ENCODE measurements at places on chromosomes 7 and 10.

- DNase-seq, result no peak
These were observed 115.2 kb upstream of the ADAM12 start for GRCh38 chr10:126503392-126504062.

DNA sequence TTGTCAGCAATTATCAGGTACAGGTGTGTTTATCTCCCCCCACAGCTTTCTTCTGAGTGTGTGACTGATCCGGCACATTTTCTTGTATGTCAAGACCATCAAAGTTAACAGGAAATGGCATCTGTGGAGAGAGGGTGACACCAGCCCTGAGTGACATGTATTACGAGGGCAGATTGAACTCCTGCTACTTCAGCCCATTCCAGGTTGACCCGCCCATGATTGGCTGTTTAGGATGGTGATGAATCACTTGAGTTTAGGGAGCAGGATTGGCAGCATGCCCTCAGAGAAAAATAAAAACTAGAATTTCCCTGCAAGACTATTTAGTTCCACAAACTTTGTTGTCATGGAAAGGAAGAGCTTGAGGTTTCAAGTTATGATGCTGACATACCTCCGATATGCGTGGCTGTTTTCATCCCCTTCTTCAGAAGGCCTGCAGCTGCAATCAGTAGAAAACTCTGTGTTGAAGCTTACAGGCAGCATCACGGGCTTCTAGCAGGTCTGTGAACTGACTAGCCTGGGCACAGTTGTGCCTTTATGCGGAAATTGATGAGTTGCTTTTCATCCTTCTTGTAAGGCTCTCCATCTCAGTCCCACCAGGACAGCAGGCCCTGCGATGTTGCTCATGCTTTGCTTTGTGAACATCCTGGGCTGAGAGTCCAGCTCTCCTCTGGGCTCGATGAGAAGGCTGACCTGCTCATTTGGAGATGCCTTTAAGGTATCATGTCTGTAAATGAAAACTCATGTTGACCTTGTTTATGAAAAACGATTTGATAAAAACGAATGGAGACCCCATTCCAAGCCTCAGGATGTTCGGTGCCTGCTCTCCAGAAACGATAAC, 8.0 kb upstream of the CELF2 start:
- DNase-seq, result no peak

GRCh38 chr7:23345601-23346000, 46.5 kb downstream of the MALSU1 start:
- no peak for DNase-seq

DNA sequence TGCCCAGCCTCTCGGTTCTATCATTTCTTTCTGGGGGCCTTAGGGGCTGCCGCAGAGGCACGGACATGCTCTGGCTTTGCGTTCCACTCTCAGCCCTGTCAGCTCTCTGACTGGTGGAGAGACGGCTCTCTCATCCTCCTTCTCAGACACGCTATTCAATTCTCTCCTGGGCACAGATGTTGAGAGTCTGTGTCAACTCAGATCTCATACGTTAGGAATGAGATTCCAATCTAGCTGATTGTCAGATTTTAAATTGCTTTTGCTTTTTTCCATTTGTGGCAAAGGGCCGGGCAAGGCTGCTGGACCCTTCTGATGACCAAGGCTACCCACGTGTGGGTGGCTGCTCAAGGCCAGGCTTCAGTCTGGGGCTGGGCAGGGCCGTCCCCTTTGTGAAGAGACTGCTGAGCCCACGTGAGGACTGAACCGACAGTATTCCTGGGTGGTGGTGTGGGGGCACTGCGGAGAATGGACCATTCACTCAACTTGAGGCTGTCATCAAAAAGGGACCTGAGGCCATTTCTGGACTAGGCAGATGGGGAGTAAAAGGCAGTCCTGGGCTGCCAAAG, 71.5 kb downstream of the CLEC2L start:
- DNase-seq, result no peak

GRCh38 chr7:35780070-35780469, 20.8 kb upstream of the SEPTIN7 start:
- DNase-seq, result no peak

- DNase-seq, result no peak
These were observed 44.0 kb downstream of the ADRB1 start for GRCh38 chr10:114087655-114088054.

GRCh38 chr10:8194050-8194449, 139.6 kb downstream of the GATA3 start:
- no peak for DNase-seq

DNA sequence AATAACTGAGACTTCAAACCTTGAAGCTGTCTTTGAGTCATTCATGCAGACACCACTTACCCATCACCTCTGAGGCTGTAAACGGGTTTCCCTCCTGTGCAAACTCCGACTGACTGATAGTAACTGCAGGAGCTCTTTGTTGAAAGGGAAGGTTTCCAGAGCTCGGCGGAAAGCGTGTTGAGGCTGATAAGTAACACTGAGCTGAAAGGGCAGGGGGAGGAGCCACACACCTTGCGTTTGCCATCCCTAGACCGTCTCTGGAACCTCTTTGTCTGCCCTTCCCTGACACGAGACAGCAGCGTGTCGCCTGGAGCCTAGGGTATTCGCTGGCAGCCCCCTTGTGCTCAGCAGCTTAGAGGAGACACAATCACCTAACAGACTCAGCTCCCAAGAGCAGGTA, 134.0 kb downstream of the PAXIP1 start:
- DNase-seq, result no peak

- no peak for DNase-seq
These were observed at the start of gene MOGAT3 for GRCh38 chr7:101200862-101201599. Gene MOGAT3 (minus strand): TSS chr7:101201036. CDS start chr7:101200854, 182 bp downstream.

DNA sequence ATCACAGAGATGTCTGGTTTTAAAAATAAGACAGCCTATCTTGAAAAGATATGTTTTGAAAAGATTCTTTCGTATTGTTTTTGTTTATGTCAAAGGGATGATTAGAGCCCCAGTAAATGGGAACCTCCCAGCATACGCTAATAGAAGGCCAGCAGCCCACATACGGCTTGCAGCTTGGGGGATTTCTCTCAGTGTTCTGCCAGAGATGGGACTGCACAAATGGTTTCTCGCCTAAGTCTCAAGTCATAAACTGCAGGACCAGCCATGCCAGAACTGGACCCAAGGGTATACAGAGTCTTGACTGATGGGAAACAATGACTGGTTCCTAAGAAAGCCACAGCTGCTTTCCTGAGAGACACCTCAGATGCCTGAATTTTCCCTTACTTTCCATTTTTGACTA, 306.9 kb upstream of the DGKB start:
- no peak for DNase-seq

DNA sequence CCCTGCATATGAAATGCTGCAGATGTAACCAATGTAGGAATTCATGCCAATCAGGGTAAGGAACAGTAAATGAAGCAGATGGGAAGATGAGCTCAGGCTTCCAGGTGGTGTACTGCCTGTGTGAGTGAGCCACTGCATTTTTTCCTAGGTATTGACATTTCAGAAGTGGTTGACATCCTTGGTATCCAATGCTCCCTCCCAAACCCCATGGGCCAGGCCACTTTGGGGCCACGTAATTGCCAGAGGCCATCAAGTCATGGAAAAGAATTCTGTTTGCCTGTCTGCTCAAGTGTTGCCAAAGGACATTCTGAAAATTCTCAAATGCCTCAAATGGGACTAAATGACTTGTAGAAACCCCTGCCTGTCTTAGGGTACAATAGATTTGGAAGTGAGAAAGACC, 384.6 kb downstream of the GATA3 start:
- DNase-seq, result no peak

GRCh38 chr10:117746541-117747448, 204.2 kb downstream of the EMX2 start:
- no peak for DNase-seq

DNA sequence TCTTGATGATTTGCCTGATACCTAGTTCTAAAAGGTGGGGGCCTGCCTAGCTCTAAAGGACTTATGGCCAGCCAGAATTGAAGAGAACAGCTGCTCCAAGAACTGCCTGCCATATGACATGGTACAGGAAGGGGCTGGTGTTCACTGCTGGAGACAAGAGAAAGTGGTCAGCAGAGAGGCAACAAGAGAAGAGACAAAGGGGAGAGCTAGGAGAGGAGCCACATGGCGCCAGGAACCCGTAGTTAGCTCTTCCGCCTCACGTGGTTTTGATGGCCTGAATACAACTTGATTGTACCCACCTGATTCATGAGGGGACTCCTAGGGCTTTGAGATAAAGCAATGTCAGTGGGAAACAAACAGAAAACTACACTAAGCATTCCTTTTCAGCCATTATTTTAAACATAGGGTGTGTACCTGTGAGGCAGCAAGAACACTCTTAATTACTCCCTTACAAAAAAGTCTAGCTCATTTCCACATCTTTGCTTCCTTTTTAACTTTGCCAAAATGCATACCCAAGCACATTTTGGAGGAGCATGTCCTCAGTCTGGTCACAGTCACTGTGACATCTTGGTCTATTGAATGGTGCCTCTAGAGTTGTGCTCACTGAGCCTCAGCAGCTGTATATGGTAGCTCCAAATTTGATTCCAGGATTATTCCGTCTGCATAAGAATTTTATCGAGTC, 71.6 kb downstream of the CCDC71L start:
- DNase-seq, result no peak

DNA sequence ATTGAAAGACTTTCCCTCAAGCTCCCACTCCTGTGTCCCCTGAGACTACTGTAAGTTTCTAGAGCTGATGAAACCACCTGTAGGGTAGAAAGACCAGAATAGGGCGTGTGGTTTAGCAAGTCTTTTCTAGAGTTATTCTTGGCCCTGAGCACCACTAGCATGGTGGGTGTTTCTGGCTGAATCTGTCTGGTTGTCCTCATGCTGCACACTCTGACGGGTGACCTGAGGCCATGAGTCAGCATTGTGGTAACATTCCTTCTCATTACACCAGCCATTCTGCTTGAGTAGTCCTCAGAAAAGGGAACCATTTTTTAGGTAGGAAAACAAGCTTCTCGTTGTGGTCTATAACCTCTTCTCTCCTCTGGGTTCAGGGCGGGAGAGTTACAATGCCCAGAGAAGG, 250.3 kb downstream of the SNX13 start:
- DNase-seq, result peak; percentile 88

GRCh38 chr10:13857451-13857850, 270.7 kb downstream of the PRPF18 start:
- no peak for DNase-seq

- no peak for DNase-seq
These were observed 170.6 kb downstream of the EBF3 start for GRCh38 chr10:129793479-129793878.

GRCh38 chr7:108294595-108294994, 161.6 kb downstream of the NRCAM start:
- no peak for DNase-seq

GRCh38 chr7:51060536-51060935, 256.1 kb downstream of the COBL start:
- no peak for DNase-seq

- DNase-seq, result no peak
These were observed 8.5 kb upstream of the NRCAM start for GRCh38 chr7:108464743-108465142.

DNA sequence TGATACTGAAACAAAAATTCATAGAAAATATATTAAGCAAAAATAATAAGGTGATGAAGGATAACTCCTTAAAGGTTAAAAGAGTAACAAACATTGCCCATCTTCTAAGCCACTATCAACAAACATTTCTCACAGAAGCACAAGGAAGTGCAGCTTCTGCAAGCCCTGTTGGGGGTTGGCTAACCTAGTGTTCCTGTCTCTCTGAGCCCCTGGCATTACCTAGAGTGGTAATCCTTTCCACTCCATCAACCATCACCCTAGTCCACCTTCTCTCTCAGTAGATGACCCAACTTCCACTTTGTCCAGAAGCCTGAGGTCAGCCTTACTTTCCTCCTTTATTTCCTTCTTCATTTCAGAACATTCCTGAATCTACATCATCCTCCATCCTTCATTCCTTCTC, 59.7 kb downstream of the HIPK2 start:
- DNase-seq, result no peak

DNA sequence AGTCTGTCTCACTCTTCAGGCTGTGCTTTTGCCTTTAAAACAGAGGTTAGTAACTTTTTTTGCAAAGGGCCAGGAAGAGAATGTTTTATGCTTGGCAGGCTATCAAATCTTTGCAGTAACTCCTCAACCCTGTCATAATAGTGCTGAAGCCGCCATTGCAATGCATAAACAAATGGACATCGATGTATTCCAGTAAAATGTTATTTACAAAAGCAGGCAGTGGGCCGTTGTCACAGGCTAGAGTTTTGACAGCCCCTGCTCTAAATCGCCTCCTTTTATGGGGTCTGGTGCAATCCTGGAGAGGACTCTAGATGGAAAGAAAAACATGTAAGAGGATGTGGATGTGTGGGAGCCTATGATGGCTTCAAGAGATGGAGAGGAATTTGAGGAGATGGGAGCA, 568.3 kb downstream of the TYW1 start:
- no peak for DNase-seq

DNA sequence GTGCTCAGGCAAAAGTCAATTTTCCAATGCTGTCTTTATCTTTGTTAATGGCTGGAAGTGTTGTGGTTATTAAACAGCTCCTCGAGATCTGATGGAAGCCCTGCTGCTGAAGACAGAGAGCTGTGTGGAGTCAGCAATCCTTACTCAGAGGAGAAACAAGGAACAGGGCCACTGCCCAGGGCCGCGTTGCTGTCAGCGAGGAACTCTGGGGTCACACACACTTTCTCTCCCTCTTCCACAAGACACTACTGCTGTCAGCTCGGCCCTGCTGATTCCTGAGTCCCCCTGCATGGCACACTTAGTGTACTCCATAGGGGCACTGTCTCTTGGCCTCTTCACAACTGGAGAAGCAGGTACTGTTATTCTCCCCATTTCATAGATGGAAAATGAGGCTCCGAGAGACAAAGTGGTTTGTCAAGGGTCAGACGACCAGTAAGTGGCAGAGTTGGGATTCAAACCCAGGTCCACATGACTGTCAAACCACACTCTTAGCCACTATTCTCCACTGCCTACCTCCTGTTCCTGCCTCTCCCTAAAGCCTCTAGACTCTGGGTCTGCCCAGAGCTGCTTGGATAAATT, 29.3 kb upstream of the PDCD4 start:
- no peak for DNase-seq

DNA sequence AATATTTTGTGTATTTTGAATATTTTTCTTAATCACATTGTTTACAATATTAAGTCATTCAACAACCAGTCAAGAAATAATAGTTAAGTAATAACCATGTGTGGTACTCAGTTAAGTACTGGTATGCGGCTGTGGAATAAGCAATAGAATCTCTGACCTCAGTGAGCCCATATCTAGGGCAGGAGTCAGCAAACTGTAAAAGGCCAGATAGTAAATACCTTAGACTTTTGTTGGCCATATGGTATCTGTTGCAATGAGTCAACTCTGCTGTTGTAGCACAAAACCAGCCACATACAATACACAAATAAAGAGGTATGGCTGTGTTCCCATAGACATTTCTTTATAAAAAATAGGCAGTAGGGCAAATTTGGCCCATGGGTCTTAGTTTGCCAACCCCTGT, 311.6 kb upstream of the SEMA3A start:
- DNase-seq, result peak; percentile 27

DNA sequence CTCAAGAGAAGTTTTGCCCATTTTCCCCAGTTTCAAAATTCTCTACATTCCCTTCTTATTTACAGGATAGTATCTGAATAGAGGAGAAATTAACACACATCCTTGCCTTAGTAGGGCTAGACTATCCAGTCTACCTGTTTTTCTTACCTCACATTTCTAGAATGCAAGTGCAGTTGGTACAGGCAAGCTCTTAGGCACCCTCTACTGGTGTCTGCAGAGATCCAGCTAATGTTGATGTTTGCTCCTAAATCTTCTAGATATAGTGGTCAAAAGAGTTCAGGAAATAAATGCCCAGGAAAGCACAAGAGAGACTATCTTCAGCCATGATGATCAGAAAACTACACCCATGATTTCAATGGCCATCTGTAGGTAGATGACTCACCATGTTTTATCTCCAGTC, 205.3 kb downstream of the HTR7 start:
- DNase-seq, result peak; percentile 31

Measured in mesenchymal stem cell (in vitro differentiated cells and primary cell).